Bronchial epithelial cell (primary cell): ENCODE measurements at places on chromosomes 16 and 17.

DNA sequence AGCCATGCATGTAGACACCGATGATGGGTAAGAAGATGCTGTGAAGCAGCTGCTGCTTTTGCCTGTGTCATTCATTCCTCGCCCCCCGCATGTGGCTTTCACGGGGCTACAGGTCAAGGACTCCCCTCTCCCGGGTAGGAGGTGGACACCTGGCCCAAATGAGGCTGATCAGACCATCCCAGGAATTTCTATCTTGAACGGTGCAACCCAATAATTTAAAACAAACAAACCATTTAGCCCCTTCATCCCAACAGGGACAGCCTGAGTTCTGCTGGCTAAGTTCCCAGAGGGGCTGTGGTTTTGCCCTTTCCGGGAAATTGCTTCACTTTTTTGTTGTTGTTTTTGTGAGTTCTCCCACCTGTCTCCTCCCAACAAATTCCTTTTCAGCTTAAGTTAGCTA lies 137.7 kb upstream of the CDH5 start:
- DNase-seq = no peak

DNA sequence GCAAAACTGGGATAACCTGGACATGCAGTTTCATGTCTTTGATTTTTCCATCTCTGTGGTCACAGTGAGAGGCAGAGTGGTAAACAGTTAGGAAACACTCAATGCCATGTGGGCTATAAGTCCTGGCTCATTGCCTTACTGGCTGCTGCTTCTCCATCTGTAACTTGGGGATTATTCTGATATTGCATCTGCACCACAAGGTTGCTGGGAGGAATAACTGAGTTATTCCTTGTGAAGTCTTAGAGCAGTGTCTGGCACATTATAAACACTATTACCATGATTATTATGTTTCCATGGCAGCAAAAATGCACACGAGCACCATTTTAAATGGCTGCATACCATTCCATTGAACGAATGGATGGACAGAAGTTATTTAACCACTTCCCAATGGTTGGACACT lies 111.7 kb upstream of the CDH5 start:
- DNase-seq = no peak

DNA sequence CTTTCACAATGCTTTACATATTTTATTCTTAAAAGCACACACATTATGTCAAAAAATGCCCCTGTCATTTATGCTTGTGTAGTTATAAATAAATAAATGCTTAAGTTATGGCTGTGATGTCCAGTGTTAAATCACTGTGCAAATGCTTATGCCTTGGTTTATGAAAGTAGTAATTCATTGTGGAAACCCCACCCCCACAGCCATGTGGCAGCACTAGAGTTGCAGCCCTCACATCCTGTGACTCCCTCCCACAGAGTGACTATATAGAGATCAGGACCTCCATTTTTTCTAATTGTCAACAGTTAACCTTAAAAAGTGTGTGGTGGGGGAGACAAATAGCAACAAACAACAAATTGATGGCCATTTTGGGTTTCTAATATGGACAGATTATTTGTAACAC lies 2.4 kb downstream of the SKAP1 start:
- no peak for DNase-seq

- DNase-seq = no peak
These were observed 33.1 kb downstream of the ZNF469 start for GRCh38 chr16:88415713-88416323.

GRCh38 chr17:57536289-57536688 lies 208.8 kb downstream of the CCDC182 start:
- DNase-seq = no peak

GRCh38 chr16:80875616-80876015 lies 71.2 kb upstream of the CDYL2 start:
- DNase-seq = no peak

- DNase-seq = peak; percentile 85
These were observed 131.4 kb downstream of the CA10 start for GRCh38 chr17:52027081-52027480.

GRCh38 chr16:77574867-77575624 lies 140.2 kb upstream of the ADAMTS18 start:
- DNase-seq = no peak

GRCh38 chr16:50457979-50458491 lies 89.2 kb upstream of the BRD7 start:
- no peak for DNase-seq

DNA sequence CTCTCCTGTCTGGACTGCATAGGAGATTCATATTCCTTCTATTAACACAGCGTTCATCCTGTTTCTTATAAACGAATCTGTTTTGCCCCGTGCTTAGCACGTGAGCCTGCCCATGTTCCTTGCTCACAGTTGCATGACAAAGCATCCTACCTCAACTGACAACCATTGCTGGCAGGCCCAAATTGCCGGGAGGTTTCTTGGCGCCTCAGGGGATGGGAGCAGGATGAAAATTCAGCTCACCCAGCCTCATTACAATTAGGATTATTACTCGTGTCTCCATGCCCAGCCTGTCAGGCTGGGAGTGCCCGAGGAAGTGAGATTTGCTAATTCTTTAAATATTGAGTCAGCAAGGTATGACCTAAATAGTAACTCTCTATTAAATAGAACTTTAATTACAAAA lies 36.7 kb upstream of the HELZ start:
- peak; percentile 92 for DNase-seq

DNA sequence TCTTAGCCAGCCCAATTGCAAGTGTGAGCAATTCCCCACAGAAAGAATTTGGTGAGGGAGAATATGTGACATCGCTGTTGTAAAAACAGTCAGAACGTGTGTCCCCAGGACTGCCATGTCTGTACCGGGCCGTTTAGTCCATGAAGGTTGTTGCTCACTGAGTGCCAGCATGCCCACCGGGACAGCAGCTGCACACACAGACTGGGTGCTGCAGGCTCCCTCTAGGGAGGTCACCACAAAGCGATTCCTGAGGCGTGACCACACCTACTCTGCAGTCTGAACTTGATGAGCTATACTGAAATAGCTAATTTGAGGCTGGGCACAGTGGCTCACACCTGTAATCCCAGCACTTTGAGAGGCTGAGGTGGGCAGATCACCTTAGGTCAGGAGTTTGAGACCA lies 44.1 kb upstream of the ADORA2B start:
- DNase-seq = no peak

- DNase-seq = no peak
These were observed 30.1 kb downstream of the ADAMTS18 start for GRCh38 chr16:77404775-77405174.

DNA sequence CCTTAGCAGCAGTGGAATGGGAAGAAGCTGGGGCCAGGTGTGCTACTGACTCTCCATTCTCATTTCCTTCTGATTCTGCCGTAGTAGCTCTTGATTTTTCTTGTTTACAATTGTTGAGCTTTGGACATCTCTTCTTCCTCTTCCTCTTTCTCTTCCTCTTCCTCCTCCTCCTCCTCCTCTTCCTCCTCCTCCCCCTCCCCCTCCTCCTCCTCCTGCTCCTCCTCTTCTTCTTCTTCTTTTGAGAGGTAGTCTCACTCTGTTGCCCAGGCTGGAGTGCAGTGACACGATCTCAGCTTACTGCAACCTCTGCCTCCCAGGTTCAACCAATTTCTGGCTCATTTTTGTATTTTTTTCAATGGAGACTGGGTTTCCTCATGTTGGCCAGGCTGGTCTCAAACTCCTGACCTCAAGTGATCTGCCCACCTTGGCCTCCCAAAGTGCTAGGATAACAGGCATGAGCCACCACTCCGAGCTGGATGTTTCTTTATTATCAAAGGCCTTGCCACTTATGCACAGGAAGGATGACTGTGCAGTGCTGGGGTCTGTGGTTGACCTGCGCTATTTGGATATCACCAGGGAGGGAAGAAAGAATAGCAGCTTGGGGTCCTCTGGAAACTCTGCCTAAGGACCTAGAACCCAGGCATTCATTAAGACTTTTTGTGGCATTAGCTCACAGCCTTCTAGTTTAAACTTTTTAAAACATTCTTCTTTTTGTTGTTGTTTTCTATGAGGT lies 127.8 kb upstream of the KCNJ16 start:
- DNase-seq = no peak

DNA sequence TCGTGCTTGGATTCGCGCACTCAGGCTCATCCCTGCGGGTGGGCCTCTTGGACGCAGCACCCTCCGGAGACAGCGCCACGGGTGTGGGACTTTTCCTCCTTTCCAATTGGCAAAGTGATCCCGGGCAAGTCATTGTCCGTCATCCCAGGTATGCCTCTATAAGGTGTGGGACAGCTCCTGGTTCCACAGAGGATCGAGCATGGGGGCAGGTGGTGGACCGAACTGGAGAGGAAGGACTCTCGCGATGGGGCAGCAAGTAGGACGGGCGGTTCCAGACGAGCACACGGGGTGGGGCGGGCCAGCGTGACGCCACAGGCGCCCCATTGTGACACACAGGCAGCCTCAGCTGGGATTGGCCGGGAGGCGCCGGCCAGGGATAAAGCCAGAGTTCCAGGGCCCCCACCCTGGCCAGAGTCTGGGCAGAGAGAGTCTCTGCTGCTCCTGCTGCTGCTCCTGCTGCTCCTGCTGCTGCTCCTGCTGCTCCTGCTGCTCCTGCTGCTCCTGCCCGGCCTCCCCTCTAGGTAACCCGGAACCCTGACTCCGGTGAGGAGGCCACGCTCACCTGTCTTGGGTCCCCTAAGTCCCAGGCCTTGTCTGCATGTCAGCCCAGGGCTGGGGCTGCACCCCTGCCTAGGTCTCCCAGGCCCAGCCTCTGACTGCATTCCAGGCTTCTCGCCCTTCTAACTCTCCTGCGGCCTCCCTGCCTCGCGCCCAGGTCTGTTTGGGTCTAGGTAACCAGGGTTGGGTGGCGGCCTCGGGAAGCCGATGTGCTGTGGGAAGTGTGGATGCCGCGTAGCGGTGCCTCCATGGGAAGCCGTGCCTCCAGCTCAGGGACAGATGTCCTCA lies 38.5 kb upstream of the SLC47A1 start:
- DNase-seq = no peak

DNA sequence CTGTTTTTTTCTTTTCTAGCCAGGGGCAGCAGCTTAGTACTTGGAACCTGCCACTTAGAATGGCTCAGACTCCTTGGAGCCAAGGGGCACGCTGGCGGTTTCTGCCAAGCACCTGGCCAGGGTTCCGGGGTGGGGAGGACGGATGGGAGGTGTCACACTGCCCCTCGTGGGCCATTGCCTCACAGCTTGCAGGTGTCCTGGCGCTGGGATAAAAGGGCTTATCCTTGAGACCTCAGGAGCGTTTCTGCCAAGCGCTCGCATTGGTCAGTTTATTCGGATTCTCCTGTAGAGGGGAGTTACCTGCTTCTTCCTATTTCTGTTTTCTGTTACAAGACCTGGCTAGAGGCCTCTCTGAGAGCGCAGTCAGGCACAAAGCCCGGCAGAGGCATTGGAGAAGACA lies 234.6 kb downstream of the MSI2 start:
- DNase-seq = no peak

DNA sequence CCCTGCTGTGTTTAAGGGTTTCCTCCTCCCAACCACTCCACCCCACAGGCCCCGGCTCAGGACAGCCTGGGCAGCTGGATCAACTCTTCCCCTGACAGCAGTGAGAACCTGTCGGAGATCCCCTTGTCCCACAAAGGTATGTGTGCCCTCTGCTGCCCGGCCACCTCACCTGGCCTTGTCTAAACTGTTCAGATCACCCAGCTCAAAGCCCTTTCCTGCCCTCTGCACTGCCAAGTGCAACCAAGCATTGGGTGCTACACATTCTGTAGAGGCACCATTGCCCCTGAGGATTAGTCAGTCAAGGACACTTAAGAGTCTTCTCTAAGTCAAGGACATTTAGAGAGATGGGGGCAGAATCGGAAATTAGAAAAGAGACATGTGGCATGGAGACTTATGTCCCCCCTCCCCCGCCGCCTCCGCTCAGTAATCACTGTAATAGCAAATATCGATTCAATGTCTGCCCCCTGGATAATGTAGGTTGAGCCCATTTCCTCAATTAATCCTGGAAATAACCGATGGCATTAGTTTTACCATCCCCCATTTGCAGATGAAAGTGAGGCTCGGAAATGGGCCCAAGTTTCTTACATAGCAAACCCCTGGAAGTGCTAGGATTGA lies 8.1 kb downstream of the BTBD17 start:
- DNase-seq = no peak

DNA sequence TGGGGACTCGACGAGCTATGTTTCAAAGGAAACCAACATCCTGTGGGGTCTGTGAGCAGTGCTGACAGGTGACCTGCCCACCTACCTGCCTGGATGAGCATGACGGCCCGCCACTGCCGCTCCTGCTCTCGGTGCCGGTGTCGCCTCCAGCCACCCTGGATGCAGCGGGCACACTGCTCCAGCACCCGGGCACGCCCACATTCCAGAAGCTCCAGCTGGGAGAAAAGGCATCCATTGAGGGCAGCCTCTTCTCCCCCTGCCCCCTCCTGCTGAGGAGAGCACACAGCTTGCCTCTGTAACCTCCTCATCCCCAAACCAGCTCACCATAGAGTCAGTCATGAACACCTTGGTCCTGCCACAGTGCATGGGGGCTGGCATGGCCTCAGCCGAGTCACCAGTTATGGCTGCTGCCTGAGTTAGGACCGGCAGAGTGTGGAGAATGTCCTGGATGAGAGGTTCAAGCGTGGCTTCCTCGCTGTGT lies 14.3 kb downstream of the ZNHIT3 start:
- DNase-seq = no peak

DNA sequence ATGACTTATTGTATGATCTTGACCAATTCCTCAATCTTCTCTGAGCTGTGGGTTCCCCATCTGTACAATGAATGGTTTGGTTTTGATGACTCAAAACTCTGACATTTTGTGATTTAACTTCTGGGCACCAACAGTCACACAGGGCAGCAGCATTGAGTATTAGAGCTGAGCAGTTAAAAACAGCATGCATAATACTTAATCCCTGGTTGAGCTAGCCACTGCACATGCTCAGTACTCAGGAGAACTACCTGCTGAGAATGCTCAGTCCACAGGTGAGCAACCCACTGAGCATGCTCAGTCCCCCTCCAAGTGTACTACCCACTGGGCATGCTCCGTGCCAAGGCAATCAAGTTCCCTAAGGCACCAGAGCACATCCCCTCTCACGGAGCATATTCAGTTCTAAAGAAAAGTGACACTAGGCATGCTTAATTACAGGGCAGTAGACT lies 68.7 kb downstream of the AIPL1 start:
- peak; percentile 80 for DNase-seq

- no peak for DNase-seq
These were observed 16.5 kb downstream of the YPEL2 start for GRCh38 chr17:59347975-59348391.

GRCh38 chr16:16004314-16004749 lies 54.9 kb downstream of the ABCC1 start:
- DNase-seq = peak; percentile 37

DNA sequence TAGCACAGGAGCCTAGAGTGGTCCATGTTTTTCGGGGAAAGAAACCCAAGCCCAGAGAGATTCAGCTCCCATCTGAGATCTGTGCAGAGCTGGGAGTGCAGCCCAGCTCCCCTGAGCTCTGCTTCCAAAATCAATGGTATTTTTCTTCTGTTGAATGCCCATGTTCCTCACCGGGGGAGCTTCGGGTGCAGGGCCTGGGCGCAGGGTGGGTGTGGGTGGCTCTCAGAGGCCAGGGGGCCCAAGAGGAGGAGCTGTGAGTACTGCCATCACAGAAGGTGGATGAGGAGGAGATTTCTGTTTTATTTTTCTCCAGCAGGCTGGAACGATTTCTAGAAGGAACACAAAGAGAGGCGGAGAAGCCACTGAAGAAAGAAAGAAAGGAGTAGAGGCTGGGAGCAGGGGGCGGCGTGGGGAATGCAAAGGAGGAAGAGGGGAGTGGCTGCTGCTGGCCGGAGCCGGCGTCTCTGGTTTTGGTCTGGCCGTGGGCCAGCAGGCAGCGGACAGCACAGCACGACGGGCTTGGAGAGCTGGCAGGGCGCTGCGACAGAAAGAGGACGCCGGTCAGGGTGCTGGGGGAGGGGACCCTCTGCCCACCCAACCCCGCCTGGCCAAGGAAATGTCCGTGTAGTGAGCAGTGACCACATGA lies 76.2 kb upstream of the KSR1 start:
- peak; percentile 8 for DNase-seq

GRCh38 chr16:57473176-57473840 lies 10.8 kb downstream of the POLR2C start:
- no peak for DNase-seq
